ENCODE measurements at places on chromosomes 1 and 21. TPM values are rescaled to one million over a fixed set of nuclear protein-coding genes. Genes with fewer than 3 reads are reported as not detected.
A peak's percentile ranks its signal among the peaks of the same experiment; 100 is the strongest.

DNA sequence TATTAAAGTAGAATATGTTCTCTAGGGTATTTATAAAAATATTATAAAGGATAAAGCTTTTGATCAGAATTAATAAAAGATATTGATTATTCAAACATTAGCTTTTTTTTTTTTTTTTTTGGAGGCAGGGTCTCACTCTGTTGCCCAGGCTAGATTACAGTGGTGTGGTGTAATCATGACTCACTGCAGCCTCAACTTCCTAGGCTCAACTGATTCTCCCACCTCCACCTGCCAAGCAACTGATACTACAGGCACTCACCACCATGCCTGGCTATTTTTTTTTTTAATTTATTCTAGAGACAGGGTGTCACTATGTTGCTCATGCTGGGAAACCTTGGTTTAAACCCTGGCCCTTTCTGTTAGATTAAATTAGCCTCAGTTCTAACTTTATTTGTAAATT lies 188.3 kb downstream of the CLEC20A start:
- no peak for DNase-seq
- H3K4me1 ChIP-seq = no peaks in the 10 kb centered on the region
- H3K27me3 ChIP-seq = no peaks in the 10 kb centered on the region
- H3K27ac ChIP-seq = no peak overlapping the region
- H3K4me3 ChIP-seq = no peak overlapping the region

Gene SDC3
- total RNA-seq = 120 TPM

- no peak for DNase-seq
- no peak overlapping the region for H3K27ac ChIP-seq
- H3K4me1 ChIP-seq = no peaks in the 10 kb centered on the region
- H3K27me3 ChIP-seq = no peaks in the 10 kb centered on the region
- no peak overlapping the region for H3K4me3 ChIP-seq
Observed at GRCh38 chr1:76659171-76659940, 207.9 kb upstream of the ST6GALNAC5 start.

DNA sequence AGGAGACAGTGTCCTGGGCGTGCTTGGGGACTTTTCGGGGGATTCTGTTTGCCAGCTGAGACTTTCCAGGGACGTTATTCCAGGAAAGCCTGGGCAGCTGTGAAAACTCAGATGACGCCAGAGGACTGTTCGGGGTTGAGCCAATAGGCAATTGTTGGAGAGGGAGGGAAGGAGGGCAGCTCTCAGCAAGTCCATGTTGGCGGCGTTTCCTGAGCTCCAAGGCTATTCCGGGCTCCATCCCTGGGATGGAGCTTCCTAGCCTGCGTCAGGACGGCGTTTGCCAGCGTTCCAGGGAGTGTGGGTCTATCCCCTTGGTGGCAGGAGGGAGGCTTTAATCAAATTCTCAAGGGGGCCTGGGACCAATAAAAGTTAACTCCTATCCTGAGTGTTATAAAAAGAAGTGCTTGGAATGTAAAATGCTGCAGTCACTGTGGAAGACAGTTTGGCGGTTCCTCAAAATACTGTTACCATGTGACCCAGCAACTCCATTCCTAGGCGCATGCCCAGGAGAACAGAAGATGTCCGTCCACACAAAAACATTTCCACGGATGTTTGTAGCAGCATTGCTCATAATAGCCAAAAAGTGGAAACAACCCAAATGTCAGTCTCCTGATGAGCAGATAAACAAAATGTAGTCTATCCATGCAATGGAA lies 15.2 kb downstream of the SLC27A3 start:
- peak; percentile 58 for DNase-seq
- peak overlapping the region; percentile 20 for H3K4me3 ChIP-seq

Gene URB2
- 7.8 TPM for total RNA-seq

DNA sequence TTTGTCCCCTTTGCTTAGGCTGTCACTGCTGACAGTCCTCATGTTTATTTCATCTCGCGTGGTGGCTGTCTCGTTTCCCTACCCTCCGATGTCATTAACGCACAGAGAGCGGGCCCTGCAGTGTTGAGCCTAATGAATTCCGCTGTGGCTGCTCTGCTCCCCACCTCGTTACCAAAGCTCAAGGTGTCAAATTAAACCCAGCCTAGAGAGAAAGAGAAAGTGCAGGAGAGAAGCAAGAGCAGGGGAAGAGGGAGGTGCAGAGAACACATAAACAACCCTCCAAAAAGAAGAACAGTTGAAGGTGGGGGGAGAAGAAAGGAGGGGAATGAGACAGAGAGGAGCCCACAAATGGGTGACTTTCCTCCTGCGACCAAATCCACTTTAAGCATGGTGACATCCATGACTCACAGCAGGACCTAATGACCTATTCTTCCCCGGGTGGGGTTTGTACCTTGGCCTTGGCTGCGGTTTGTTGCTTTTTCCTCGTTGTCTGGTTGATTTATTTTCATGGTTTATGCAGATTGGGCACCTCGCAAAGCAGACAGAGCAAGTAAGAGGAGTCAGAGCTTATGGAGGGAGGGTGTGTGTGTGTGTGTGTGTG lies 92.5 kb downstream of the PBX1 start:
- H3K36me3 ChIP-seq = no peaks in the 10 kb centered on the region
- H3K27ac ChIP-seq = no peak overlapping the region
- H3K4me1 ChIP-seq = peaks cover 14% of the 10 kb centered on the region

DNA sequence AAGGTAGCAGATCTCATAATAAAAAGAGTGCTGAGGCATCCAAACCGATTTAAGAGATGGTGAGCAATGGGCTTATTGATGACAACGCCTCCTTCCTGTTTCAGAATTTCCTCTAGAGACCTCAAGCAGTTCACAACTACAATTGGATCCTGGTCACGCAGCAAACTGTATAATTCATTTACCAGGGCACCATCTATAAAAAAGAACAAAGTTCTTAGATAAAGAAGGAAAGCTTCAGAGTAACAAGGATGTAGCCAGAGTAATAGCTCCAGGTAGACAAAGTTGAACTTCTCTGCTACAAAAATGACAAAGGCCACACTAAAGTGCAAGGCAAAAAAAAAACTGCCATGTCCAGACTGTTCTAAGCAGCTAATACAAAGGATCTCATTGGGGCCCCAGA lies 3.4 kb downstream of the AP4B1 start:
- H3K4me1 ChIP-seq = peaks cover 8% of the 10 kb centered on the region
- H3K36me3 ChIP-seq = peaks cover 14% of the 10 kb centered on the region
- DNase-seq = no peak
- no peaks in the 10 kb centered on the region for H3K27me3 ChIP-seq
- H3K27ac ChIP-seq = no peak overlapping the region
- H3K4me3 ChIP-seq = no peak overlapping the region

DNA sequence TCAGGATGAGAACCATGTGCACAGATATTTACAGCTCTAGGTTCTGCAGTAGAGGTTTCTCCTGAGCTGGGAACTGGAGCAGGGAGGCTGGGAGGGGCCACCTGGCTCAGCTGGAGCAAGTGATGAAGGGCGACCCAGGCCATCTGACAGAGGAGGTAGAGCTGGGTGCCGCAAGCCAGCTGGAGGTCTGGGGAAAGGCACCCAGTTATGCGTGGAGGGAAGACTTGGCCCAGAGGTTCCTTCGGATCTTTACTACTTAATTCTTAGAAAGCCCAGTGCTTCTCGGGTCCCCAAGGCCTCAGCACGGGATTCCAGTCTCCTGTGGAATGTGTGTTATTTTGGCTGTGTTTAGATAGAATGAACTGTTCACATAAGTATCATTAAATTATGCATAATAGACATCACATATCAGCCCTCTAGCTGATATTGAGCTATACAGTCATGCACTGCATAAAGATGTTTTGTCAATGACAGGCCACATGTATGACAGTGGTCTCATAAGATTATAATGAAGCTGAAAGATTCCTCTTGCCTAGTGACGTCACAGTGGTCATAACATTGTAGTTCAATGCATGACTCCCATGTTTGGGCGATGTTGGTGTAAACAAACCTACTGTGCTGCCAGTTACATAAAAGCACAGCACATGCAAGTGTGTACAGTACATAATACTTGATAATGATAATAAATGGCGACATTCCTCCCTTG lies 245.1 kb downstream of the RHOU start:
- no peaks in the 10 kb centered on the region for H3K36me3 ChIP-seq
- no peak for DNase-seq
- H3K27ac ChIP-seq = no peak overlapping the region
- no peaks in the 10 kb centered on the region for H3K27me3 ChIP-seq

DNA sequence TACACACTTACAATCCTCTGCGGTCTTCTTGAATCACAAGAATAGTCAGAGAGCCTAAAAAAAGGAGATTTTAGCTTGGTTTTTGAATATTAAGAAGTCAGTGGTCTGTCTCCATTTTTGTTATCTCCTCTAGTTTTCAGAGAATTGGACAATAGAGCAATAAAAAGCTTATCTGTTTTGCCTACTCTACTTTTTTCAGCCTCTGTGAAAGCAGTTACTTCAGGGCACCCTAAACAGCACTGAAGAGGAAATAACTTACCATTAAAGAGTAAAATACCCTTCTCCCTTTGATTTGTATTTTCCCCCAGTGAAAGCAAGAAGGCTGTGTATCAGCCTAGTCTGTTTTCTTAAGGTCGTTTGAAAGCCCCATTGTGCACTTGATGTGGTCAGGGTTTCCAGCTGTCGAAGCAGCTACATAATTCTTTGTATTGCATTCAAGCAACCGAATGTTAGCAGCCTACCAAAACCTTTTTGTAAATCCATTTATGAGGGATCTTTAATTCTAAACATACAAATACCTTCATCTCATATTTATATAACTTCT lies 1.0 kb downstream of the NTMT2 start:
- no peaks in the 10 kb centered on the region for H3K4me1 ChIP-seq
- H3K36me3 ChIP-seq = no peaks in the 10 kb centered on the region
- no peak for DNase-seq
- no peaks in the 10 kb centered on the region for H3K27me3 ChIP-seq
- no peak overlapping the region for H3K4me3 ChIP-seq

- no peaks in the 10 kb centered on the region for H3K27me3 ChIP-seq
- H3K36me3 ChIP-seq = no peaks in the 10 kb centered on the region
- H3K4me1 ChIP-seq = no peaks in the 10 kb centered on the region
- H3K27ac ChIP-seq = no peak overlapping the region
- no peak for DNase-seq
Observed at GRCh38 chr1:63603810-63604209, 10.6 kb downstream of the PGM1 start.
